ENCODE measurements at places on chromosomes 12 and 14.

- DNase-seq: no peak
Measured at GRCh38 chr12:13094367-13094766, 9.1 kb downstream of the GSG1 start.

GRCh38 chr12:12954878-12955625 is 3.1 kb upstream of the GPRC5D start:
- no peak for DNase-seq

DNA sequence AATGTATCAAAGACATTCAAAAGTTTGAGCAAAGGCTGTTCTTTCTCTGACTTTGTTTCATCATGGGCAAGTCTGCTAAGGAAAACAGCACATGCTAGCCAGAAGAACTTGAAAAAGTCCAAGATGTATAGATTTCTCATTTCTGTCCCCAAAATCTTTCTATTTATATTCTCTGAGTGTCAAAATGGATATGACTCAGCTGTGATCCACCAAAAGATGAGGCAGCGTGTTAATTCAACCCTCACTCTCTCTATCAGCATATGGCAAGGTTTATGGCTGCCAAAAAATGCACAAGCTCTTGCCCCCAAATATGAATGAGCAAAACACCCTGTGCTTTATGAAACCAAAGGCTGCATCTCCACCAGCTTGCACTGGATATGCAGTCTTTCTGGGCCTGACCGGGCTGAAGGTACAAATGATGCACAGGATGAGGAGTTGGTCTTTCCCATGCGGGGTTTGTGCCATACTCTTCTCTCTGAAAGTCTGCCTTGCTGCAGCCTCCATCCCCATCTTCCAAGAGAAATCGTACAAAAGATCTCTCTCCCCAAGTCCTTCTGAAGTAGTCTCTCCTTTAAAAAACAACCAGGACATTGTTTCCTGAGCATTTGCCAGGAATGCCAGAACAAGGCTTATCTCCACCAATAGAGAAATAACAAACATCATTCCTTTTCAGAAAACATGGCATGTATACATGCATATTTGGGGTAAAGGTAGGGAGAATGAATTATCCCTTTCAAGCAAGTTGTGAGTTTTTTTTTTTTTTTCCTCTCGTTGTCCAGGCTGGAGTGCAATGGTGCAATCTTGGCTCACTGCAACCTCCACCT is 203.4 kb downstream of the TMX1 start:
- no peak for DNase-seq

DNA sequence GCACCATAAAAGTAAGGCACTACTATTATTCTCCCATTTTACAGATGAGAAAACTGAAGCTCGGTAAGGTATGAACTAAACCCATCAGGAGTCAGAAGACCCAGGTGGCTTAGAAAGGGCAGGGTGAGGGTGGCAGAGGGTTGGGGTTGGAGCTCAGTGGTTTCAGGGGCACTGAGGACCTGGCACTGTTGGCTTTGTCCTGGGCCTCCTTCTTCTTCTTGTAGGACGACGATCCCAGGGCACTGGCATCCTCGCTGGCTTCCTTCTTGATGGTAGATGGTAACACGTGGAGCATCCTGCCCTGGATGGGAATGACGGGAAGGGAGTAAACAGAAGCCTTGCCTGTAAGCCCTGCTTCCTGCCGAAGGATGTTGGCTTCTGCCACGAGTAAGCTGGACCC is 19.9 kb downstream of the RBM19 start:
- no peak for DNase-seq

DNA sequence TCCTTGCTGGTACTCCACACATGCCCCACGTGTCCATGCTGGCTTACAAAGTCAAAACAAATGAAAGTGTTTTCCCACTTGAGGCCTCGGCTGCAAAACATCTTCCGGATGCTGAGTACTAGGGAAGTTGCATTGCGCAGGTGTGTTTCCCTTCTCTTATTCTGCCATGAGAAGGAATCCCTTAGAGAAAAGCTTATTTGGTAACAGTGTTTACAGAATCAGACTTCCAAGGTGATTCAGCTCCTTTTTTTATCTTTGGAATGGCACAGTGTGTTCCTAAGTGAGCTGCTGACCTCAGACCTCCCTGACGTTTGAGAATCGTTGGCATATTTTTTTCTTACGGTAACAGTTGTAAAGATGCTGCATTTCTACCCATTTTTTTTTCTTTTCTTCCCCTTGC is 211.3 kb downstream of the ESR2 start:
- DNase-seq: no peak

GRCh38 chr14:64725261-64725815 is 21.1 kb downstream of the PLEKHG3 start:
- DNase-seq: no peak

DNA sequence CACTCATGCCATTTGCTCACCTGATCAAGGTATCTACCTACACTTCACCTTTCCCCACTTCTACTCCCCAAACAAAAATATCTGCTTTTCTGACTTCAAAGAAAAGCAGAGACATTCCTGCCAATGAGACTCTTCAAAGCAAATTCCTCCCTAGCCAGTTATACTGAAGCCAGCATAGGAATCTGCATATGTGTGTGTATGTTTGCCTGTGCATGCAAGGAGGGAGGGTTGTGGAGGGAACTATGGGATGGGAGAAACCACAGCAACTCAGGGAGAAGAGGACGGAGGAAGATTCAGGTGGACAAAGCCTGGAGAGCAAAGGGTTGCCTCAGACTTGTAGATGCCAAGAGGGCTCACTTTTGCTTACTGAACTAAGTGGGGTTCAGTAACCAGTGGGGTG is 26.4 kb upstream of the VDR start:
- no peak for DNase-seq

- no peak for DNase-seq
Measured at GRCh38 chr12:63777340-63777739, 2.4 kb upstream of the RXYLT1 start.

DNA sequence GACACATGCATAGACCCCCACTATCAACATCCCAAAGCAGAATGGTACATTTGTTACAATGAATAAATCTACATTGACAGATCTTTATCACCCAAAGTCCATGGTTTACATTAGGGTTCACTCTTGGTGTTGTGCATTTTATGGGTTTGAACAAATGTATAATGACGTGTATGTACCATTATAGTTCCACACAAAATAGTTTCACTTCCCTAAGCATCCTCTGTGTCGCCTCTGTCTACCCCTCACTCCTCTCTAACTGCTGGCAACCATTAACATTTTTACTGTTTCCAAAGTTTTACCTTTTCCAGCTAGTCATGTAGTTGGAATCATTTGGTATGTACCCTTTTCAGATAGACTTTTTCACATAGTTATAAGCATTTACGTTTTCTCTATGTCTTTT is 69.5 kb upstream of the LMO3 start:
- no peak for DNase-seq

DNA sequence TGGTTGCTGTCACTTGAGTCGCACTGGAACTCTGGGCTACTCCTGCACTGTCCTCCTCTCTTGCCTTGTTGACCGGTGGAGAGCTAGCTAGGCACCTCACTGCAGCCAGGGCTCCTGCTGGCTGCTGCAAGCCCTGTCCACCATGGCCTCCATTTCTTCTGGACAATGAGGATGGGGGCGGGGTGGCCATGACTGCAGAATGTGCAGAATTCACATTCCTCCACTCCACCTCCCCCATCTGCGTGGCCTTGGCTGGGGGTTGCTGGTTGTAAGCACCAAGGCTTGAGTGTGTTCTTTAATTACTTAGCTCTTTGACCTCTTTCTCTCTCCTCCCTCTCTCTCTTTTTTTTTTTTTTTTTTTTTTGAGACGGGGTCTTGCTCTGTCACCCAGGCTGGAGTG is 248.5 kb downstream of the PCNX1 start:
- DNase-seq: no peak

GRCh38 chr12:31300783-31301182 is 25.2 kb downstream of the SINHCAF start:
- no peak for DNase-seq

DNA sequence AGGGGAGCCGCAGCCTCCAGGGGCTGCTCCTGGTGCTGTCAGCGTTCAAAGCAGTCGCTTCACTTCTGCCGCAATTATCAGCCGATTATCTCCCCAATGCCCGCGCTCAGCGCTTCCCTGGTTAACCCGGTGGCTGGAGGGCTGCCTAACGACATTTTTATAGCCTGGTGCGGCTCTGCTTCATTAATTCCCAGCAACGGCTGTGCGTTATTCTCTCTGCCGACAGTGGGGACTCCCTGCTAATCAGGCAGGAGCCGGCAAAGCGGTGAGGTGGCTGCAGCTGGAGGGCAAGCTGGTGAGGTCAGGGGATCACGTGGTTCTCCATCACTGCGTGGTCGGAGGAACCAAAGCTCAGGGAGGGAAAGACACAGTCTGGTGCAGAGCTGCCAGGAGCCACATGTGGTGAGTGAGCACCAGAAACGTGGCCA is 62.9 kb downstream of the GLRX5 start:
- DNase-seq: no peak

- no peak for DNase-seq
Measured at GRCh38 chr12:63150713-63151622, at the start of gene AVPR1A. AVPR1A (minus strand) TSS chr12:63151201; CDS start chr12:63150836, 365 bp downstream.

- DNase-seq: no peak
Measured at GRCh38 chr14:38336298-38336697, 80.4 kb upstream of the CLEC14A start.

- no peak for DNase-seq
Measured at GRCh38 chr12:78183824-78184223, 353.1 kb downstream of the NAV3 start.

- no peak for DNase-seq
Measured at GRCh38 chr14:81221579-81222102, 882 bp upstream of the GTF2A1 start.

- DNase-seq: no peak
Measured at GRCh38 chr12:68374307-68374982, 42.3 kb upstream of the MDM1 start.

GRCh38 chr14:80615831-80616230 is 325.7 kb downstream of the CEP128 start:
- no peak for DNase-seq

DNA sequence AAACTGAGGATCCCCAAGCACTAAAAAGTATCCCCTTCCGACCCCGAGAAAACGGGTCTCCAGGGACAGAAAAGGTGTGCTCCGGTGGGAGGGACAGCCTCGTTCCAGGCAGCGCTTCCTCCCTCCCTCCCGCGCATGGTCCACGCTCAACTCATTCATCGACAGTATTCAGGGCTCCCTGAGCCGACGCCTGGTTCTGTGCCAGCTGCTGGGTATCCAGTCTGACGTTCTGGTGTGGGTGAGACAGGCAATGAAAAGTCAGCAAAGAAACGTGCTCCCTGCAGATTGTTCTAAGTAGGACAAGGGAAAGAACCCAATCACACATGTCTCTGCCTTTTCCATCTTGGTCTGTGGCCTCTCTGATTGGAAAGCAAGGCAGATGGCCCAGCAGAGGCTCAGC is 19.6 kb upstream of the SMOC1 start:
- no peak for DNase-seq

- DNase-seq: no peak
Measured at GRCh38 chr12:40034712-40035111, 71.2 kb downstream of the SLC2A13 start.

DNA sequence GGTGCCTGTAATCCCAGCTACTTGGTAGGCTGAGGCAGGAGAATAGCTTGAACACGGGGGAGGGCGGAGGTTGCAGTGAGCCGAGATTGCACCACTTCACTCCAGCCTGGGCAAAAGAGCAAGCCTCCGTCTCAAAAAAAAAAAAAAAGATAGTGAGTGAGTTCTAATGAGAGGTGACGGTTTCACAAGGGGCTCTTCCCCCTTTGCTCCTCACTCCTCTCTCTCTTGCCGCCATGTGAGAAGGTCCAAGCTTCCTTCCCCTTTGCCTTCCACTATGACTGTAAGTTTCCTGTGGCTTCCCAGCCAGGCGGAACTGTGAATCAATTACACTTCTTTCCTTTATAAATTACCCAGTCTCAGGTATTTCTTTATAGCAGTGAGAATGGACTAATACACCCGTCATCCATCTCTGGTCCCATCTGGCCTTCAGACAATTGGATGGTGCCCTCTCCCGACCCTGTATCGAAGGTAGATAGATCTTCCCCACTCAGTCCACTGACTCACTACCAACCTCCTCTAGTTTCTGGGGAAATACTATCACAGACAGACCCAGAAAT is 27.0 kb upstream of the RCOR1 start:
- no peak for DNase-seq

DNA sequence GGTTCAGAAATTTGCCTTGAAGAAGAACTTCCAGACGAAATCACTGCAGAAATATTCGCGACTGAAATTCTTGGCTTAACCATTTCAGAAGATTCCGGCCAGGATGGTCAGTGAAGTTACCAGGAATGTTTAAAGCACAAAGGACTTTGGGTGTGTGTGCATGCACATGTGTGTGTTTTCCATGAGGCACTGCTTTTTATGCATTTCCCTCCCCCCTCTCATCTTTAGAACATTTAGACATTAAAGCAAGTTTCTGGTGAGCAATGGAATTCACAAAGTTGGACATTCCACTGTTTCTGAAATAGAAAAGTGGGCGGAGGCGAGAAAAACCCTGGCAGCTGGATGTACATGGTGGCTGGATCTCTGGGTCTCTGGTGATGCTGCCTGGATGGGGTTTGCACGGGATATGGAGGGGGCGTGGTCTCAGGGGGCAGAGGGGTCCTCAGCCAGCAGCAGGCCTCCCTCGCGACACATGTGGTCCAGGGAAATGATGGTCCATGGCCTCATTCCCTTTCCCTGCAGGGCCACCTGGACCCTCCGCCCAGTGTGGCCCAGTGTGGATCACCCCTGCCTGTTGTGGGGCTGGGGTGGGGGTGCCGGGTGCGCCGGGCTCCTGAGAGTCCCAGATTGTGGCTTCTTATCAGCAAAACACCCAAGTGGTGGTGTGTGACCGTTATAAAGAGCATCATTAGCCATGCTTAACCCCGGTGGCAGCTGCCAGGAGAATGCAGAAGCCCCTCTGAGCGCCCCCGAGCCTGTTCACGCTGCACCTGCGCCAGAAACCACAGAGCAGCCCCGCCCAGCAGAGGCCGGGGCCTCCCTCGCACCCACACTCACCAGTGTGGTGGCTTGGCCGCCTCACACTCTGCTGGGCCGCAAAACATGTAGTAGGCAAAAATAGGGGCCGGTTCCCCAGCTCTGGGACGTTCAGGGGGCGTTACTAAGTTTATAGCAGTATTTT is 17.8 kb upstream of the BCL7A start:
- no peak for DNase-seq

DNA sequence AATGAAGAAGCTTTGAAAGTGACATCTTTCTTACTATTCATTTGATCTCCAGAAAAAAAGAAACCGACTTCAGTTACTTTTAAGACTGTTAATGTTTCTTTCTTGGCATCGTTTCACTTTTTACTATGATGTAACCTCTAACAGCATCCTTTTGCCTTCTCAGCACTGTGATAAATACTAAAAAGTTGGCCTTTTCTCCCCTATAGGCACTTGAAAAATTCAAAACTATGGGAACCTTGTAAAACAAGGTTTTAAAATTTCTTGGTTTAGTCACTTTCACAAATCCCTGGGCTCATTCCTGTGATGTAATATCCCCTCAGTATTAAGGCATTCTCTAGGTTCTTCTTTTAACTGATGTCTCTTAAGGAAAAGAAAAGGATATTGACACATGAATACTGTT is 281.8 kb downstream of the EGLN3 start:
- no peak for DNase-seq

DNA sequence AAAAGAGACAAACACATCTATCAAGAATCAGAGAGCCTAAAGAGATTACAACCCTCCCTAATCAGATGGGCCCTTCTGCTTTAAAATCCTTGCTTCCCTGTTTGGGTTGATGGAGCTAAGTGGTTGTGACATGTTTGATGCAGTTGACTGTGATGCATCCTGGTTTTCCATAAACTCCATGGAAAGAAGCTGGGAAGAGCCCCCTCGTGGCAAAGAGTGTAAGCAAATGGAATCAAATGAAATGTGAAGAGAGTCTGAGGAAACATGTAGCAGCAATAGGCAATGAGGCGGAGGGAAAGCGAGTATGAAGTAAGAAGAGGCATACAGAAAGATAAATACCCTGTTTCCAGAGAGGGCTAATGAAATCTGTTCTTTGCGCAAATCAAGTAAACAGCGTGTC is 70.4 kb upstream of the SLCO1C1 start:
- DNase-seq: no peak
